Glomerular endothelial cell (primary cell): ENCODE measurements at places on chromosomes 1 and 21.

GRCh38 chr1:151994956-151995355 is 1.3 kb upstream of the S100A10 start:
- no peak for DNase-seq

DNA sequence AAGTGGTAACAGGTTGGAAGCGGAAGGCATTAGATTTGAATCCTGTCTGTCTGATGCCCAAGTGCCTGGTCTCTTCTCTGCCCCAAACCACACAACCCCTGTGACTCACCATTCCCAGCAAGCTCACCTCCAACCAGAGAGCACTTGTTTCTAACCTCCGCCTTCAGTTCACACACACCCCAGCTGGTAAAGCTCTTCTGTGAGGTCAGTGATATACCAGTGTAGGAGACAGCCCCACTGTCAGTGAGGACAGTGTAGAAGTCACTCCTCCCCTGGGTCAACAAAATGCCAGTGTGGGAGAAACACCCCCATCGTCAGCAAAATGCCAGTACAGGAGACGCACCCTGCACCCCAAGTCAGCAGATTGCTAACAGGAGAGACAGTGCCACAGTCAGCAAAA is 2.6 kb downstream of the RIMS3 start:
- DNase-seq: no peak

GRCh38 chr1:170239445-170239844 is 93.7 kb downstream of the NTMT2 start:
- DNase-seq: no peak

- no peak for DNase-seq
These were observed 1178.6 kb downstream of the MRPL39 start for GRCh38 chr21:24428591-24429199.

DNA sequence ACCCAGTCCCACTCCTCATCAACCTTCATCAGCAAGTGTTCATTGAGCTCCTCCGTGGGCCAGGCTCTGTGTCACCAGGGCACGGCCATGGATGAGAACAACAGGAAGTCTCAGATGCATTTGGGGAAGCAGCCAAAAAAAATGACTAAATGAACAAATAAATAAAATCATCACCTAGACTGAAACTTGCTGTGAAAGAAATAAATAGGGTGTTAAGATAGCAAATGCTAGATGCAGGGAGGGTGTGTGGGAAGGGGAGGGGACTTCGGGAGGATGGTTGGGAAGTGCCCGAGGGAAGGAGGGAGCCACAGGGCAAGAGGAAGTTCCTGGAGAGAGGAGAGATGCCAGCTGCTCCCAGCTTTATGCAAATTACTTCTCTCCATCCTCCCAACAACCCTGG is 696.7 kb downstream of the PTPRU start:
- DNase-seq: no peak

DNA sequence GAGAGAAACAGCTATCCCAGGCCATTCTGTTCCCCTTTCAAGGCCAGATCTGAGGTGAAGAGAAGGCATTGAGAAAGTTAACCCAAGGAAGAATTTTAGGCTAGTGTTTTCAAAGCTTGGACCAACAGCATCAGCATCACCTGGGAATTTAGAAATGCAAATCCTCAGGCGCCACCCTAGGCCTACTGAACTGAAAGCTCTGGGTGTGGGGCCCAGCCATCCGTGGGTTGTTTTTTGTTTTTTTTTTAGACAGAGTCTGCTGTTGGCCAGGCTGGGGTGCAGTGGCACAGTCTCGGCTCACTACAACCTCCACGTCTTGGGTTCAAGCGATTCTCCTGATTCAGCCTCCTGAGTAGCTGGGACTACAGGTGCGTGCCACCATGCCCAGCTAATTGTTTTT is 98.6 kb downstream of the RNF220 start:
- DNase-seq: no peak

DNA sequence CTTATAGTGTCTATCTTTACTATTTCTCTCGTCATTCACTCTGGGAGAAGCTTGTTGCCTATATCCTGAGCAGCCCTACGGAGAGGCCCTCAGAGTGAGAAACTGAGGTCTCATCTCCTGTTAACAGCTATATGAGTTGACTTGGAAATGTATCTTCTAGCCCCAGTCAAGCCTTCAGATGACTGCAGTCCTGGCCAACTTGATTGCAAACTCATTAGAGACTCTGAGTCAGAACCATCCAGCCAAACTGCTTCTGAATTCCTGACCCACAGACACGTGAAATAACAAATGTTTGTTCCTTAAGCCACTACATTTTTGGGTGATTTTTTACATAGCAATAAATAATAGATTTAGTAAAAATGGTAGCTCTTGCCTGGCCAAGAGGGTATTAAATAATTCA is 3.9 kb upstream of the ZBED6 start:
- DNase-seq: no peak

DNA sequence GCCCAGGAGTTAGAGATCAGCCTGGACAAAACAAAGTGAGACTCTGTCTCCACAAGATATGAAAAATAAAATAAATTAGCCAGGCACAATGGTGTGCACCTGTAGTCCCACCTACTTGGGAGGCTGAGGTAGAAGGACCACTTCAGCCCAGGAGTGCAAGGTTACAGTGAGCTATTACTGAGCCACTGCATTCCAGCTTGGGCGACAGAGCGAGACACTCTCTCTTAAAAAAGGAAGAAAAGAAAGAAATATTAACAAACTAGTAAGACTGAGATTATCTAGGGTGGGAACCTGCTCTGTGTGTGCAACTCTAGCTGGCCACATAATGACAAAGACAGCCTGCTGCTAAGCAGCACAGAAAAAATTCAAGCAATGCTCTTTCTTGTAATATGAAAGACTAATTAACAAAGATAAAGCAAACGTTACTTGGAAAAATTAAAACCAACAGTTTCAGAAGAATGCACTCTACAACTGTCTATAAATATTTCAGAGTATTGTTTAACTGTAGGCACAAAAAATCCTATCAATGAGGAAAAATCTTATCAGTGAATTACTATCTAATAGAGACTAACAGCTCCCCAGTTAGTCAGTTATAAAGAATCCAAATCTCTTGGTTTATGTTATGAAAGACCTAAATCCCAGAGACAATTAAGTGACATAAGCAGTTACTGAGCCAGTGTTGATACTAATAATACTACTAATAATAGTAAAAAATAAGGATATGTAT is 74.5 kb downstream of the ENAH start:
- no peak for DNase-seq

- no peak for DNase-seq
These were observed 19.6 kb downstream of the SMAP2 start for GRCh38 chr1:40393173-40393572.
